Endothelial cell of umbilical vein (primary cell): ENCODE measurements at places on chromosomes 1 and 21. TPM values are rescaled to one million over a fixed set of nuclear protein-coding genes. Genes with fewer than 3 reads are reported as not detected.

The OVAAL gene
- 0.04 TPM in 1 of 2 replicates, not detected in the other for polyA plus RNA-seq

- no peak for DNase-seq
Measured at GRCh38 chr1:161900160-161900559, 123.5 kb downstream of the OLFML2B start.

GRCh38 chr1:7301664-7301981 lies 469.5 kb upstream of the VAMP3 start:
- no peak for DNase-seq

DNA sequence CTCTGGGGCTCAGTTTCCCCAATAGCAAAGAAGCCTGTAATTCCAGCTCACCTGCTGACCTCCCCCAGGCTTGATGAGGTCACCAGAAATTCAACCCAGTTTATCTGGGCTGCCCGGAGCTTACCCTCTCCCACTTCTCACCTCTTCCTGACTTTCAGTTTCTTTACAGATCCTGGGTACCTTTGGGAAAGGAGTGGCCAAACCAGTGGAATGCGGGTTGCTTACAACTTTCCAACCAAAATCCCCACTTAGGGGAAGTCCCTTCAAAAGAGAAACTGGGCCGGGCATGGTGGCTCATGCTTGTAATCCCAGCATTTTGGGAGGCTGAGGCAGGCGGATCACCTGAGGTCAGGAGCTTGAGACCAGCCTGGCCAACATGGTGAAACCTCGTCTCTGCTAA lies 5.9 kb upstream of the MARCKSL1 start:
- no peak for DNase-seq

GRCh38 chr1:16068356-16069270 lies 4.8 kb downstream of the FAM131C start:
- no peak for DNase-seq

- no peak for DNase-seq
Measured at GRCh38 chr1:24190983-24191461, 3.9 kb upstream of the IFNLR1 start.

- no peak for DNase-seq
Measured at GRCh38 chr1:157739229-157739901, 37.6 kb downstream of the FCRL2 start.

The SGIP1 gene
- 30.4 and 30.9 TPM in 2 replicates for polyA plus RNA-seq

DNA sequence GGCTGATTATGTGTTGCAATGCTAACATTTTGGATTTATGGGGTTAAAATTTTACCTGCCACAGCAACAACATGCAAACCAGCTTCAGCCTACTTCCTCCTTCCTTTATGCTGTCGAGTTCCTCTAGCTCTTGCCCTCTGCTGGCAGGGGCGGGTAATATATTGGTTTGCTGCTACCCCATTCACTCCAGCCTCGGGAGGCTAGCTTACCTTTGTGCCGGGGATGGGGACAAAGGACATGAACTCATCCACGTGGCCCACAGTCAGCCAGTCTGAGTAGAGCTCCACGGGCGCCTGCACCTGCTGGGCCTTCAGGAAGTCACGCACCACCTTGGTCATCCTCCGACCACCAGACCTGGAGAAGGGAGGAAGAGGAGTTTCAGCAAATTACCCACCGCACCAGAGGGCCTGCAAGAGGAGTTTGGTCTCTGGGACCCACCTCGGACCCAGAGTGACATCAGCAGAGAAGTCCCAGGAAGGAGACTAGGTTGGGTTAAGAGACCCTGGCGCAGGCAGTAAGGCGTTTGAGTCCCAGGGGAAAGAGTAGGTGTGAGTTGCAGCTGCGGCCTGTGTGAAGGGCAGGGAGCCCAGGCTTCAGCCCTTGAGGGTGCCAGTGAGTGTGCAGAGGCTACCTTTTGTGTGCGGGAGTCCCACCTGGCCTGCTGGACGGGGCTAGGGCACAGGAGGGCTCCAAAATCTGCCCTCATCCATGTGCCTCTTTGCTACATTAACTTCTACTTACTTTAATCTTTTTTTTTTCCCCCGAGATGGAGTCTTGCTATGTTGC lies 21.8 kb upstream of the SDHB start:
- DNase-seq, result no peak

DNA sequence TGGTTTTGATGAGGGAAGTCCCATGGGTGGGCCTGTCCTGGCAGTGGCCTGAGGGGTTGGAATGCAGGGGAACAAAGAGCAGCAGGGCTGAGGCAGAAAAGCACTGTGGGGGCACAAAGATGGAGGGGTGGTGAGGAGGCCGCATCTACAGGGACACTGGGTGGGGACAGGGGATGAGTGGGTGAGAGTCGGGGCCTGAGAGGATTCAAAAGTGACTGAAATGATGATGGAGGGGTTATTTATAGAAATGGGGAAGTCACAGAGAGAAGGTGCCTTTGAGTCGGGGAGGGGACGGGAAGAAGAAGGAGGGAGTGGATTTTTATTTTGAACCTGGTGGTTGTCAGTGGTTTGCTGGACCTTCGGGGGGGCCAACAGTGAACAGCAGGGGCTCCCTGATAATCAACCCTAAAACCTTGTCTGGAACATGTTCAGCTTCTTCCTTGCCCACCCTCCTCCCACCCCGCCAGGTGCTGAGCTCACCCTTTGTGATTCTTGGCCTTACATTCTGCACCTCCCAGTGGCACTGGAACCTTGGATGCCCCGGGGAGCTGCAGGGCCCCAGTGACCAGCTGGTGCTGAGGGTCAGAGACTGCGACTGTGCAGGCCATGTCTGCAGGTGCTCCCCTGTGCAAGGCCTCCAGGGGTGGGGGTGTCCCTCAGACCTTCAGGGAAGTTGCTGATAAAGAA lies 42.9 kb downstream of the IER5 start:
- no peak for DNase-seq

GRCh38 chr1:183002267-183002666 lies 21.0 kb upstream of the LAMC1 start:
- no peak for DNase-seq

The C1QTNF12 gene
- 0.67 and 1.0 TPM in 2 replicates for polyA plus RNA-seq

DNA sequence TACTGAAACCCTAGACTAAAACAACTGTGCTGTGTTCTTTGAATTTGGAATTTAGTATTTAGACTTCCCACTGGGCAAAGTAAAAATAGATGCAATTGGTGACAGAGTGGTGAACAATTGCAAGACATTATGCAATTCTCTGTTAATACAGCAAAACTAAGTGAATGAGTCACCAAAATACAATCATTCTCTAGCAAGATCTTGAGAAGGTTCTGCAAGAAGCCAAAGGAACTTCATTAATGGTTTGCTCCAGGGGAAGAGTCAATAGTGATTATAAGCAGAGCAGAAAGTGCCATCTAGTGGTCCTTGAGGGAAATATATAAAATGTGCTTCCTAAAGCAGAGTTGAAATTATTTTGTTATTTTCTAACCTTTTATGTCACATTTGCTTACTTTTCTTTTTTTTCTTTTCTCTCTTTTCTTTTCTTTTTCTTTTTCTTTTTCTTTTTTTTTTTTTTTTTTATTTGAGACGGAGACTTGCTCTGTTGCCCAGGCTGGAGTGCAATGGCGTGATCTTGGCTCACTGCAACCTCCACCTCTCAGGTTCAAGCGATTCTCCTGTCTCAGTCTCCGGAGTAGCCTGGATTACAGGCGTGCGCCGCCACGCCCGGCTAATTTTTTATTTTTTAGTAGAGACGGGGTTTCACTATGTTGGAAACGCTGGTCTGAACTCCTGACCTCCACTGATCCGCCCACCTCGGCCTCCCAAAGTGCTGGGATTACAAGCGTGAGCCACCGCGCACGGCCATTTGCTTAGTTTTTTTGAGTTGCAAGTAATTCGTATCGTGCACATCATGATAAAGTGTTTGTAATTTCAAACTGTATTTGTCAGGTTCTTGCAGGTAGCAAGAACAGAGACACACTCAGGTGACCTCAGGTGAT lies 99.2 kb downstream of the CTH start:
- DNase-seq, result peak; percentile 71

The SON gene
- 83.1 and 107 TPM in 2 replicates for polyA plus RNA-seq

DNA sequence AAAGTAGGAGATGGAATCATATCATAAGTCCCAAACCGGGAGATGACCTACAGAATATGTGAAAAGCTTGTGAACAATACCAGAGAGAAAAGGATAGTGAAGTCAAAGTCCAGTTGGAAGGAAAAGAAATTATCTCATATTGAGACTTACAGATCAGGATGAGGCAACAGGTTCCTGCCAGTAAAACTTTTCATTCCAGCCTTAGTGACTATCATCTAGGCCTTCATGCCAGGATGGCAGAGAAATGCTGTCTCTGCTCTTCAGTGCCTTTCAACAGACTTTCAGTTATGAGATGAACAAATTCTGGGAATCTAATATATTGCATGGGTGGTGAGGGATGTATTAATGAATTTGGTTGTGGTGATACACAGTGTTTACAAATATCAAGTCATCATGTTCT lies 52.3 kb downstream of the NTMT2 start:
- DNase-seq, result no peak

DNA sequence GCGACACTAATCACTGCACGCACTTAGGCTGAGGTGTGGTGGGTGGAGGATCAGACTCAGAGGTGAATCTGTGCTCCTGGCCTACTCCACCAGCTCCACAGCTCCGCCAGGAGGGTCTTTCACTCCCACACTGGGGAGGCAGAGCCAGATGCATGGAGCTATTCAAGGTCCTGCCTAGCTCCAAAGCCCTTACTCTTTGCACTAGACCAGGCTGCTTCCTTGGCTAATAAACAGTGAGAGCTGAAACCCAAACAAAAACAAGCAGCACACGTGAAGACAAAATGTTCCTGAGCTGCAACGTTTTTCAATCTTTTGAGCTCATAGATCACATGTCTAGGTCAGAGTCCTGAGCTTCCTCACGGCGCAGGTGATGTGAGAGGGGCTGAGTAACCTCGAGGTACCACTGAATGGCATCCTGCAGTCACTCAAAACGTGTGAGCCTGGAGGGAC lies 19.2 kb downstream of the CAPZB start:
- no peak for DNase-seq

The PCSK9 gene
- 0.17 and 0.32 TPM in 2 replicates for polyA plus RNA-seq

GRCh38 chr1:71660411-71660810 lies 579.6 kb upstream of the ZRANB2 start:
- DNase-seq, result no peak

- DNase-seq, result no peak
Measured at GRCh38 chr1:111551623-111552411, 48.4 kb upstream of the ADORA3 start.

DNA sequence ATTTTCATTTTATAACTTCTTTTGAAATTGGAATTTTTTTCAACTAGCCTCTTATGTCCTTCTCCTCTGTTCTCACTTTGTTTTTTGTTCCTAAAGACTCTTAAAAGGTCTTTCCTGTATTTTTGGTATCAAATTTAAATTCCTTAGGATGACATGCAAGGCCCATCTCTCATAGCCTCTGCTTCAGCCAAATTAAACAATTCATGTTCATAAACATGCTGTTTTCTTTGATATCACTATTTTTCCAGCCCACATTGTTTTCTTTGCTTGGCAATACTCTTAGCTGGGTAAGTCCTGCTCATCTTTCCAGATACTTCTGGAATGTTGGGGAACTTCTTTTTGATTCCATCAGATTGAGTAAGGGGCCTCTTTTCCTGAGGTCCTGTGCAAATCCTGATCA lies 55.8 kb upstream of the GPR88 start:
- peak; percentile 6 for DNase-seq

DNA sequence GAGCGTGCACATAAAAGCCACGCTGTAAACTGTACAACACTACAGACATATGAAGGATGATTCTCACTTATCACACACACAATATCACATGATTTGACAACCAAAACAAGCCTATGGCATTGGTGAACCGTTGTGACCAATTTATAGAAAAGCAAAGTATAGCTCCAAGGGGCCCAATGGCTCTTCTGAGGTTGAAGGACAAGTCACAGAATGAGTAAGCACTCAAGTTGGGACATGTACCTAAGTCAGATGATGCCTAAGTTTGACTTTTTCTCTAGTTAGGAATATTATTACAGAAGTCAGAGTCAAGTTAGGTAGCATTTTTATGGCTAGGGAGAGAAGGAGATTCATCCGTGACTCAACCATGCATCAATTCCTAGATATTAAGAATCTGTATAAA lies 45.7 kb downstream of the PLPP3 start:
- no peak for DNase-seq

- no peak for DNase-seq
Measured at GRCh38 chr1:19643121-19643520, 990 bp upstream of the NBL1 start.

DNA sequence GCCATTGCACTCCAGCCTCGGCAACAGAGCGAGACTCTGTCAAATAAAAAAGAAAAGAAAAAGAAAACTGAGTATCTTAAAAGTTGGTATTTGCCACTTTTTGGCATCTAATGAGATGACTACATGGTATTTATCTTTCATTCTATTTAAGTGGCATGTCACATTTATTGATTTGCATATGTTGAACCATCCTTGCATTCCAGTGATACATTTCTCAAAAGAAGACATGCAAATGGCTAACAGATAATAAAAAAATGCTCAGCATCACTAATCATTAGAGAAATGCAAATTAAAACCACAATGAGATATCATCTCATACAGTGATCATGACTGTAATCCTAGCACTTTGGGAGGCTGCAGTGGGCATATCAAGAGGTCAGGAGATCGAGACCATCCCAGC lies 28.1 kb downstream of the SFPQ start:
- DNase-seq, result no peak

GRCh38 chr1:231828182-231828920 lies 201.8 kb downstream of the DISC1 start:
- peak; percentile 96 for DNase-seq

DNA sequence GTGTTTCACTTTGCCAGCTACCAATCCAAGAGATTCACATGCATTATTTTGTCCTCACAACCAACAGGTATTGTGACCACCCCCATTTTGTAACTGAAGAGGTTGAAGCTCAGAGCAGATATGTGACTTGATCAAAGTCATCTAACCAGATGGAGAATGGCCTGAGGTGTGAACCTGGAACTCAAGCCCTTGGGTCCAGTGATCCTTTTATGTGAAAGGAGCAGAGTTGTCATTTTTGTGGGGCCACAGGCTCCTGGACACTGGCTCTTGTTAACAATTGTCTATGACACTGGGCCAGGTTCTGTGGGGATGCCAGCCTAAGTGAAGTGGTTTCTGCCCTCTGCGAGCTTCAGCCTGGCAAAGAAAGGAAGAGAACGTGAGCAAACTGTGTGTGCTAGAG lies 172.6 kb downstream of the ZZZ3 start:
- no peak for DNase-seq

DNA sequence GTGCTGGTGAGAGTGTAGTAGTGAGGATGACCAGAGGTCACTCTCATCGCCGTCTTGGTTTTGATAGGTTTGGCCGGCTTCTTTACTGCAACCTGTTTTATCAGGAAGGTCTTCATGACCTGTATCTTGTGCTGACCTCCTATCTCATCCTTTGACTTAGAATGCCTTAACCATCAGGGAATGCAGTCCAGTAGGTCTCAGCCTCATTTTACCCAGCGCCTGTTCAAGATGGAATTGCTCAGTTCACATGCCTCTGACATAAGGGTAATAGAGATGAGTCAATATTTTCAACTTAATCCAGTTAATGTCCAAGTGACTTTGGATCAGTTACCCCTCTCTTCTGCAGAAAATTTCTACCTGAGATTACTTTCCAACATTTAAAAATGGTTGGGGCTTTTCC lies 4.6 kb downstream of the NID1 start:
- DNase-seq, result no peak

The ACKR1 gene
- 1.3 and 1.4 TPM in 2 replicates for polyA plus RNA-seq

- DNase-seq, result no peak
Measured at GRCh38 chr1:83583351-83584014, 415.4 kb downstream of the TTLL7 start.

- DNase-seq, result no peak
Measured at GRCh38 chr21:43317254-43317748, 109.6 kb downstream of the SIK1 start.
